ENCODE measurements at places on chromosomes 7 and 10. TPM values are rescaled to one million over a fixed set of nuclear protein-coding genes. Genes with fewer than 3 reads are reported as not detected.
A peak's percentile ranks its signal among the peaks of the same experiment; 100 is the strongest.

GRCh38 chr10:118590334-118590733 is 5.1 kb downstream of the PRLHR start:
- DNase-seq = peak; percentile 65

- DNase-seq = peak; percentile 89
Measured at GRCh38 chr7:140696680-140697446, at the start of gene NDUFB2. TSS of gene NDUFB2 (plus strand) at chr7:140696708. CDS start at chr7:140696745, 37 bp downstream.

DNA sequence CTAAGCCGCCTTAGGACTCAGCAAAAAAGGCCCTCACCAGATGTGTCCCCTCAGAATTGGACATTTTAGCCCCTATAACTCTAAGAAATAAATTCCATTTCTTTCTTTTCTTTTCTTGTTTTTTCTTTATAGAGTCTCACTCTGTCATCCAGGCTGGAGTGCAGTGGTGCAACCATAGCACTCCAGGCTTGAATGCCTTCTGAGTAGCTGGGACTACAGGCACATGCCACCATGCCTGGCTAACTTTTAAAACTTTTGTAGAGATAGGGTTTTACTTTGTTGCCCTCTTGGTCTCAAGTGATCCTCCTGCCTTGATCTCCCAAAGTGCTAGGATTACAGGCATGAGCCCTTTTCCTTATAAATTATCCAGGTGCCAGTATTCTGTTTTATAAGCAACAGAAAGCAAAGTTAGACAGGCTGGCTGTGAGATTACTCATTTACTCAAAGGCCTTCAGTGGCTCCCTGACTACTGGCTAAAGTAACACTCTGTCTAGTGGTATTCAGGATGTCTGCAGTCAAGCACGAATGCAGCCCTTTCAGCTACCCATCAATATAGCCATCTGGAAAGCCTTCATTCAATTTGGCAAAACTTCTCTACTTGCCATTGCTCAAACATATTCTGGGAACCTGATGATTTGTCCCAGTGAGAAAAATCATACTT is 128.6 kb downstream of the ICA1 start:
- DNase-seq = no peak

Gene CDHR1
- not detected for total RNA-seq

GRCh38 chr7:19772306-19772705 is 1.1 kb downstream of the TMEM196 start:
- DNase-seq = no peak

DNA sequence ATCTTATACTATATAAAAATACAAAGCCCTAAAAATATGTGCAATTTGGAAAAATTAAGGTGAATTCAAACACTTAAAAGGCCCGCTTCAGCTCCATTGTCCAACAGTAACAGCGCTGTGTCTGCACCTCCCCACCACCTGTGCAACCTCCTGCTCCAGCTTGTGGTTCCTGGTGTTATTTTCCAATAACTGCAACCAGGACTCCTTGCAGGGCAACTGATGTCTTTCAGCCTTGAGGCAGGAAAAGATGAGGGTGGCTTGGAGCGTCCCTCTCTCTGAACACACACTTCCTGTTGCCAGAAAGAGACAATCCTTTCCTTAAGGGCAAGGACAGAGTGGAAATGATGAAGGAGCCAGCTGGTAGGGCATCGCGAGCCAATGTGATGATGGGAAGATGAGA is 336.0 kb downstream of the GLRX3 start:
- peak; percentile 69 for DNase-seq

- DNase-seq = no peak
Measured at GRCh38 chr7:143511593-143512047, 33.9 kb downstream of the TAS2R41 start.

Gene PALD1
- 34.8 TPM for total RNA-seq

- DNase-seq = no peak
Measured at GRCh38 chr10:112911206-112911605, 38.8 kb upstream of the TCF7L2 start.

DNA sequence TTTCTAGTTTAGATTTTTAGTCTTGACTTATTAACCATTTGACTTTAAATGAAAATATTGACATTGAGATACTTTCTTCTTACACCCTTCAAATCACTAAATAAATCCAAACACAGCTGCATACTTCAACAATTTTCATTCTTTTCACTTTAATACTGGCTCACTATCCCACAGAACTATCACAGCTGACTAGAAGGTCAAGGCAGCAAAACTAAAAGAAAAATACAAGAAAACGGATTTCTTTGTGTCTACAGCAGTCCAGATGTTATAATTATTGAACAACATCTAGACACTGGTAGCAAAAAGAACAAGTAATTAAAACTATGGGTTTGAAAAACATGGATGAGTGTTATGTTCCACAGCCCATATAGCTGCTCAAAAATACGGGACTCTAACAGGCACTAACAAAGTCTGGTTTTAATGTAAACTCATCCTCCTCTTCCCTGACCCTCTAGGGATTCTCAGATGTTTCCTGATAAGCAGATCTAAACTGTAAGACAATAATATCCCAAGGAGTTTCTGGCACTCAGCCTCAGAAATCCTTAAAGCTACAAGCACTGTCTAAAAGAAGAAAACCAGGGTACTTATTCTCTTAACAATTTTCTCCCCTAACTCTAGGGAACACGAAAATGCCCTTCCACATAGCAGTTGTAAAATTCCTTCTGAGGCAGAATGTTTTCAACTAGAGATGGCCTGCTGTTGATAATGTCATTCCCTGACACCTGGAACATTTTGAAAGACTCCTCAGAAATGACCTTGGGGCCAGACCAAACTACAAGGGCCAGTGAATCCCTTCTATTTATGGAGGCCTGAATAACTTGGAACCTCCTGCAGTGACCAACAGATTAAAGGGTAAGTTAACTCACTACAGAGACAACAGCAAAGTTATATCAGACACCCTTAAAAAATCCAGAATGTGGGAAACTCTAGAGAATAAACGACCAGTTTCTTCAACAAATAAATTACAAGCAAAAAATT is 12.8 kb downstream of the DNMBP start:
- DNase-seq = no peak

DNA sequence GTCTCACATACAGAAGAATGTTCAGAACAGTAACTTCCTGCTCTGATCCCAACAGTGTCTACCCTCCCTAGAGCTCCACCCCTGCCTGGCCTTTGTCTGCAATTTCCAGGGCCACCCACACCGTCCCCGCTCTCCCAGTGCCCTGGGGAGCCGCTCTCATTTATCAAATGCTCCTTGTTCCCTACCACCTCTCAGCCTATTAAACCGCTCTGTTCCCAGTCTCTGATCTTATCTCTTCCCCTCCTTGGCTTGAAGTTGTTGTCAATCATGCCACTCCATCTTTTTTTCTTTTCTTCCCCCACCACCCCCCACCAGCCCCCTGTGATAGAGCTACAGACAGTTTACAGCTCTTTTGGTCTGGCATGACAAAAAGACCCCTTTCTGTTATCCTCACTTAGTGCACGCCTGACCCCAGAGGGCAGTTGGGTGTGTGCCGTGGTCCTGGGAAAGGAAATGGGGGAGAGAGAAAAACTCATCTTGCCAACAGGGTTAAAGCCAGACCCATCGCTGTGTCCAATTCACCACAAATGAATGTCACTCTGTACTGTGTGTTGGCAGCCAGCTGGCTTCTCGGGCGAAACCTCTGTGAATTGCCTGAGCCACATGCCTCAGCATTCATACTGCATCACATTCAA is 28.8 kb upstream of the HECTD2 start:
- peak; percentile 3 for DNase-seq
